Thyroid gland (tissue), 4 donors: ENCODE measurements at places on chromosomes 3 and 15.

DNA sequence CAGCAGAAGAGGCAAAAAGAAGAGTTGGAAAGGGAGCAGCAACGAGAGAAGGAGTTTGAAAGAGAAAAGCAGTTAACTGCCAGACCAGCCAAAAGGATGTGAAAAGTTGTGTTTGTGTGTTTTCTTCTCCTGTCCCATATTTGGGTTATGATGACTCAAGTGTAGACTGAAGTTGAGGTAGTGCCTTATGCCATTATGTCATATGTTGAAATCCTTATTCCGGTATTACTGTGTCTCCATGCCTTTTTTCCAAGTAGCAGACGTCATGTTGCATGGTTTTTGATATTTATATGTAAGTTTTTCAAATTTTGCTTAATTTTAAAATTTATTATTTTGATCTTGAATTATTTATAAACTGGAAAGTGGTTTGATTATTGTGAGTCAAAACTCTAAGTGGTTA, 19.2 kb downstream of the BLOC1S6 start:
- DNase-seq, result no peak

- DNase-seq, result peak; percentile 58
Observed at GRCh38 chr3:176987901-176988650, 209.2 kb downstream of the TBL1XR1 start.

DNA sequence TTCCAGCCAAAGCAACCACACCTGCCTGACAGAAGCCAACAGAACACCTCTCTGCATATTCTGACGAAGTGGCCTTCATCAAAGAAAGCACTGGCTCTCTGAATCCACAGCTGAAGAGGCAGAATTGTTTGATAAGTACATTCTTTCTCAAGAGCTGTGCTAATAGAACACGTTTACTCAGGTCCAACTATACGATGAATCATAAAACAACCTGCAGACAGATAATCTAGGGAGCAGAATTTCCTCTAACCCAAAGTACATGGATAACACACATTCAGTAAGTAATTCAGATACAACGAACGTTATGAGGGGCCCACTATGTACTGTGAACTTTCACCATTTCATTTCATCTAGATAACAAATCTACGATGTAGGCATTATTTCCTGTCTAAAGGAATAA, 25.4 kb downstream of the ALDH1A2 start:
- DNase-seq, result no peak

DNA sequence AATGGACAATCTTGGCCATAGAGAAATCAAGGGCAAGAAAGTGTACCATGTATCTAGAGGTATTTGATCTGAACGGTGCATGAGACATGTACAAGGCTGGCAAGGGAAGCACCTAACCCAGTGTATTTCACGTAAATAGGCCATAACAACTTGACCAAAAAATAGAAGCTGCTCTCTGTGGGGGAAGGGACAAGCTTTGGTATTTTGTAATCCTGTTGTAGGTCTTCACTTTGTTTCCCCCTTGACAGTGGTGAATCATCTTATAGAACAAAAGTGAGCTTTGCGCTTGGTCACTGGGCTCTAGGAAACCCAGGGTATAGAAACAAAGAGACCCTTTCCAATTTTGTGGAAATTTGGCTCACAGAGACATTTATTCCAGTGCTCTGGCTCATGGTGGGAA, 21.0 kb downstream of the LARS2 start:
- DNase-seq, result no peak

GRCh38 chr3:65785065-65785645, 253.6 kb downstream of the MAGI1 start:
- DNase-seq, result no peak

DNA sequence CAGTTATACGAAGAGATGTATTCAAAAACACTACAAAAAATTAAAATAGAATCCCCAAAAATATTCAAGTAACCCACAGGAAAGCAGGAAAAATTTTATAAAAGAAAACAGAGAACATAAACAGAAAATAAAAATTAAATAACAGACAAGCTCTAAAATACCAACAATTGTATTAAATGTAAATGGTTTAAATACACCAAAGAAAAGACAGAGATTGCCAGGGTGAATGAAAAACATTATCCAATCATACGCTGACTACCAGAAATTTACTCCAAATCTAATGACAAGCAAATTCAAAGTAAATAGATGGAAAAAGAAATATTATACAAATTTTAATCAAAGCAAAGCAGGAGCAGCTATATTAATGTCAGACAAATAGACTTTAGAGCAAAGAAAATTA, 103.6 kb downstream of the BOC start:
- no peak for DNase-seq
